HFFc6 (cell line): ENCODE measurements at places on chromosomes 6 and 20.

GRCh38 chr6:43088654-43089056, 12.5 kb downstream of the PTK7 start:
- no peak for DNase-seq

DNA sequence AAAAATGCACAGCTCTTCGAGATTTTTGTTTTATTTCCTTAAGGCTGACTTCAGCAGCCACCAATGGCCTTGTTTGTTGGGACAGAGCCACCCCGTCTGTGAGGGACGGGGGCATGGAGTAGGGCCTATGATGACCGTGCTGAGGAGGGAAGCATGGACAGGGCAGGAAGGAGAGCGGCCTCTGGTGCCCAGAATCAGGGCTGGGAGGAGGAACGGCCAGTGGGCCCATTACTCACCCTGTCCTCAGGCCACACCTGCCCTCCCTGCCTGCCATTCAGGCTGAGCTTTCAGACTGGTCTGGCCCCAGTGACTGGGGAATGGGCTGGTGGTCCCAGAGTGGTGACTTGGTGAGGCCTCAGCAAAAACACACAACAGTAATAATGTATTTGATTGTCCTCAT, 104.4 kb downstream of the SMOC2 start:
- DNase-seq = no peak

- peak; percentile 40 for DNase-seq
These were observed 19.1 kb upstream of the CHMP4B start for GRCh38 chr20:33791959-33792597.

DNA sequence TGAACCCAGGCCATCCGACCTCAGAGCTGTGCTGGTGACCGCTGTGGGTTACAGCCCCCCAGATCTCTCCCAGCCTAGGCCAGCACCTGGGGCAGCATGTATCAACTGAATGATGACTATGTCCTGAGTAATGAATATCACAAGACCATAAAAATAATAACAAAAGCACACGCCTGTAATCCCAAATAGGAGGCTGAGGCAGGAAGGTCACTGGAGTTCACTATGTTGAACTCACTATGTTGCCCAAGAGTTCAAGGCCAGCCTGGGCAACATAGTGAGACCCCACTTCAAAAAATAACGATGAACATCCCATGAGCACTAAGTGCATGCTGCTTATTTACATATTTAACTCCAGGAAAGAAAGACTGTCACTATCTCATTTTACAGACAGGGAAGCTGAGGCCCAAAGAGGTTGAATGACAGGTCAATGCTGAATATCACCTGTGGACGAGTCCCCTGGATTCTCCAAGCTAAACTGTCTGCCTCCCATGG, 92.3 kb downstream of the NFATC2 start:
- no peak for DNase-seq

DNA sequence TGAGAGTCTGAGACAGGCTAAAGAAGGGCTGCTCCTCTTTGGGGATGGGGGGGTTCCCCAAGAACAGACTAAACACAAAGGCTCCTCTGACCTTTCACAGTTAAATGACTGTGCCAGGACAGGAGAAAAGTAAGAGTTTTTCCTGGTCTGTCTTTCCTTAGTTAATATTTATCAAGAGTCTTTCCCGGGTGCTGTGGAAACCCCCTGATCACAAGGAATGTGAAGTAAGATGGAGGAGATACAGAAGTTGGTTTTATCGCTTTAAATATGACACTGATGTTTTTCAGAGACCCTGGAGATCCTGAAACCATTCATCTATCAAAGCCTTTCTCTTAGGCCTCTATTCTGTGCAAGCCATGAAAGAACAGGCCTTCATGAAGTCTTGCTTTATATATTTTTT, 105.8 kb downstream of the RNF144B start:
- DNase-seq = no peak

GRCh38 chr6:166266336-166266735, 41.9 kb downstream of the PRR18 start:
- DNase-seq = no peak
